Upper lobe of left lung (tissue), 6 donors: ENCODE measurements at places on chromosomes 3 and 15. TPM values are rescaled to one million over a fixed set of nuclear protein-coding genes. Genes with fewer than 3 reads are reported as not detected.
A peak's percentile ranks its signal among the peaks of the same experiment; 100 is the strongest.

- H3K4me1 ChIP-seq, result no peaks in the 10 kb centered on the region
- peak; percentile 66 for DNase-seq
- H3K27ac ChIP-seq, result no peak overlapping the region
- H3K4me3 ChIP-seq, result no peak overlapping the region
These were observed 9.7 kb upstream of the FBLN2 start for GRCh38 chr3:13539292-13539638.

- H3K4me3 ChIP-seq, result peak within 1 kb of the TSS; percentile 74
- H3K27ac ChIP-seq, result peak within 1 kb of the TSS; percentile 92
- peaks cover 63% of the 10 kb centered on the region for H3K4me1 ChIP-seq
- no peaks in the 10 kb centered on the region for H3K36me3 ChIP-seq
- peak; percentile 95 for DNase-seq
These were observed at the start of gene RASSF1 for GRCh38 chr3:50340448-50341329. TSS of gene RASSF1 (minus strand) at chr3:50340836. CDS start at chr3:50340805, 31 bp downstream.

CCR5 gene
- 0.33 TPM for total RNA-seq

- no peaks in the 10 kb centered on the region for H3K36me3 ChIP-seq
- H3K4me3 ChIP-seq, result no peak overlapping the region
- no peak overlapping the region for H3K27ac ChIP-seq
These were observed 397.6 kb upstream of the THBS1 start for GRCh38 chr15:39183164-39183881.

CCDC39 gene
- total RNA-seq, result 1.2 TPM
